ENCODE measurements at places on chromosomes 16 and 17.
A peak's percentile ranks its signal among the peaks of the same experiment; 100 is the strongest.

- peak; percentile 45 for DNase-seq
These were observed 1.7 kb upstream of the SLC16A11 start for GRCh38 chr17:7045492-7046126.

- DNase-seq: no peak
These were observed 448.4 kb upstream of the CDH11 start for GRCh38 chr16:65570261-65570660.

DNA sequence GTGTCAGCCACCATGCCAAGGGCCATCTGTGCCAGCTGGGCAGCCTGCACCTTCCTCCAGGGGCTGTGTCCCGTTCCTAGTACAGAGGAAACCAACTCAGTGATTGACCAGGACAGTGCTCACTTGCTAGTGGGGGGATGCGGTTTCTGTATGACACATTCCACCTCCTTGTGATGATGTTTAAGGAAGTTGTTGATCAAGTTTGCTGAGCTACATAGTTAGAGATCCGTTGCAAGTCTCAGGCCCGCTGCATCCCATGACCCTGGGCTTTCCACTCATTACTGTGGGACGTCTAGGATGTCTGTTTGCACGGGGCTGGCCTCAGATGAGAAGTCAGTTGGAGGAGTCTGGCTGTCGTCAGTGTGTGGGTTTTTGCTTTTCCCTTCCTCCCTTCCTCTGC lies 33.6 kb downstream of the RNF213 start:
- DNase-seq: no peak

DNA sequence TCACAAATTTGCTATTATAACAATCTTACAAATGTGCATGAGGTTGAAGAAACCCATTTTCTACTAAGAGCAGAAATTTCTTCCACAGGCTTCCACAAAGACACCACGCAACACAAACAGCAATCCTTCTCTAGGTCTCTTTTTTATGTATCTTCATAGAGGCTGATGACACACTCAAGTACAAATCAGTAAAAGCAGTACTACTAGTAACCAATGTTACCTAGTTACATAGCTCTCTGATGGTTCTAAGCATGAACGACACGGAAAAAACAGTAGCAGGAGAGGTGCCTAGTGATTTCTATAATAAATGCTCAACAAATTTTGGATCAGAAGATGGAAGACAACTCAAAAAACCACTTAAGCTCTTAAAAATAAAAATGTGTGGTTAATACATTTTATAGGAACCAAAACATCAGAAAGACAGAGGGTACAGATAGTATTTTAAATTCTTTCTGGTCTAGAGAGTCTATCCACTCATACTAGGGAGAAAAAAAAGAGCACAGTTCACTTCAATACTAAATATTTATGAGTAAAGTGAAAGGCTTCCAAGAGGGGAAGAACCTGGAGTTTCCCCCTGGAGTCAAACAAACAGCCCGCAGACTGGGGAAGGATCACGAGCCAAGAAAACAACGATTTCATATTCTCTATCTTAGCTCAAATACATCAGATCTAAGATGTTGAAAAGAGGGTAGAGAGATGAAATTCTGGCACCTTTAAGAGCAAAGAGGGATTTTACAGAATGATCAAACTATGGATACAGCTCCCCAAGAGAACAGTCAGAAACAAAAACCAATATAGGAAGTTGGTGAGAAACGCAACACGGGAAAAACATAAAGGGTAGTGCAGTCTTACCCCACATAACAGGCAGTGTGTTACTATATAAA lies 40.2 kb downstream of the SMG6 start:
- no peak for DNase-seq

GRCh38 chr17:79797492-79798298 lies 818 bp upstream of the CBX8 start:
- DNase-seq: no peak

DNA sequence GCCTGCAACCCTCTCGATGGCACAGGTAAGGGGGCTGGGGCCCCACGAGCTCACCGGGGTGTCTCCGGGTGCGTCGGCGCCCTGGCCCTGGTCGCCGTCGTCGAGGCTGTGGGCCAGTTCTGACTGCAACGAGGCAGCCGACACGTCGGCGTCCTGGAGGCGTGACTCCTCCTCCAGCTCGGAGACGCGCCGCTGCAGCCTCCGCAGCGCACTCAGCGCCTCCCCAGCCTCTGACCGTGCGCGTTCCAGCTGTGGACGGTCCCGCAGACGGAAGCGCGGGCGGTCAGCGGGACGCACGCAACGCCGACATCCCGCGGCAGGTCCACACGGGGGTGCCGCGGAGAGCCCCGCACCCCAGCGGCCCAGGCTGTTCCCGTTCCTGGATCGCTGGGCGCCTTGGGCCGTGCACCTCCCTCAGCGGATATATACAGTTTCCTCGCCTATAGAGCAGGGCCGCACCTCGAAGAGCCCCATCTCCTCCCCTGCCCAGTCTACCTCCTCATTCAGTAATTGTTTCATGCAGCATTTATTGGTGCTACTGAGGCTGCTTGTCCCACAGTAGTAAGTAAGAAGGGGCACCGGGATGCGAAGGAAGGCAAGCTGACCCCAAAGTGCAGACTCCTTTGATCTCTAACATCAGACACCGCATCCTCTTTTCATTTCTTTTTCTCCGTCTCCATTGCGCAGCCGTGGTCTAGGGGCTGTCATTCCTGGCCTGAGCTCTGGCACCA lies 5.8 kb downstream of the THOC6 start:
- no peak for DNase-seq
